ENCODE measurements at places on chromosomes 6 and 20.

GRCh38 chr6:54617730-54618129 is 228.8 kb upstream of the FAM83B start:
- DNase-seq: no peak

GRCh38 chr6:43871284-43871683 is 101.3 kb downstream of the VEGFA start:
- no peak for DNase-seq

DNA sequence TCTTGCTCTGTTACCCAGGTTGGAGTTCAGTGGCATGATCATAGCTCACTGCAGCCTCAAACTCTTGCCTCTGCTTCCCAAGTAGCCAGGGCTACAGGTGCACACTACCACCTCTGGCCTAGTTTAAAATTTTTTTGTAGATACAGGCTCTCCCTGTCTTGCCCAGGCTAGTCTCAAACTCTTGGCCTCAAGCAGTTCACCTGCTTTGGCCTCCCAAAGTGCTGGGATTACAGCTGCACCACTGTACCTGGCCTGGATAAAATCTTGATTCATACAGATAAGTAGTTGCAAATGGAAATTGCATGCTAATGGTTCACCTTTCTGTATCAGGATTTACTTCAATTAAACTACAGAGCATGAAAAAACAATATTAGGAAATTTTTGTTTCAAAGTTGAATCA is 4.2 kb downstream of the CD2AP start:
- DNase-seq: no peak

DNA sequence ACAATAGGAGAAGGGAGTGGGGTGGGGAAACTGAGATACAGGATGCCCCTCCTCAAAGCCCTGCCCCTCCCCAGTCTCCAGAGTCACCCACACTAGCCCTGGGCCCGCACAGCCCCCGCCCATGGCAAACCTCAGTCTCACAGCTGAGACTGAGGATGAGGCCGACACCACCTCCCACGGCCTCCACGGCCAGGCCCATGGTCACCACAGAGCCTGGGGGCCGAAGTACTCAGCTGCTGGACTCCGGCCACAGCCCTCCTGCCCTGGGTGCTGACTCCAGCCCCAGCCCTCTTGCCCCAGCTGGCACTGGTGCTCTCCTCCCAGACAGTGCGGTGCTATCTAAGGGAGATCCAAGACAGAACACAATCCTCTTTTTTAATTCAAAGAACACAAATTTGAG is 176.1 kb downstream of the TTLL2 start:
- DNase-seq: no peak

DNA sequence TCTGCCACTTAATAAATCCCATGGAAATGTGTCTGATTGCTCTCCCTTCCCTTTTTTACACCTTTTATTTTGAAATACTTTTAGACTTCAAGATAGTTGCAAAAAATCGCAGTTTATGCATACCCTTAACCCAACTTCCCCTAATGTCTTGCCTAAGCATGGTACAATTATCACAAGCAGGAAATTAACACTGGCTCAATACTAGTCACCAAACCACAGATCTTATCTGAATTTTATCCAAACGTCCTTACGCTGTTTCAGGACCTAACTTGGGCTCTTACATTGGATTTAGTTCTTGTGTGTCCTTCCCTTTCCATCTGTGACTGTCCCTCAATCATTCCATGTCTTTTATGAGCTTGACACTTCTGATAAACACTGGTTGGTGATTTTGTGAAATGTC is 146.3 kb downstream of the ZNF217 start:
- no peak for DNase-seq

- no peak for DNase-seq
Measured at GRCh38 chr6:159012201-159012600, 12.2 kb upstream of the RSPH3 start.

Measured in Panc1 (cell line).